ENCODE measurements at places on chromosomes 1 and 21.

DNA sequence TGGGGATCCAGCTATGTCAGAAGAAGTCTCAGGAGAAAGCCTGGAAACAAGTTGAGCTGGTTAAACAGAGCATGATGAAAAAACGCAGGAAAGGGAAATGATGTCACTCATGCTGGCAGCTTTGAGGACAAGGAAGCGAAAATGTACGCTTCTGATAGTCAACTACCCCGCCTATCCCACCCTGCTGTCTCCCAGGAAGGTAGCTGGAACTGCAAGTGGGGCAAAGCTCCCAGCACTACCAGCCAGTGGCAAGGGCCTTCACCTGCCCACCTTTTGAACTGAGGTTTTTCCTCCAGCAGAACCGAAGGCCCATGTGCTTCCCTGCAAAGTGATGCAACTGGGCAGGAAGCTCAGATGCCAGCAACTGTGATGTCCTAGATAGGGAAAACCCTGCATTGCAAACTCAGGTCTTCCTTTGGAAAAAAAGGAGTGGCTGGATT is 6.3 kb upstream of the IL20 start:
- DNase-seq, result no peak

GRCh38 chr1:220294846-220295301 is 22.6 kb upstream of the RAB3GAP2 start:
- no peak for DNase-seq

GRCh38 chr1:162128693-162129356 is 59.3 kb downstream of the NOS1AP start:
- DNase-seq, result no peak

GRCh38 chr1:111879081-111879480 is 110.4 kb downstream of the KCND3 start:
- no peak for DNase-seq

- DNase-seq, result no peak
Measured at GRCh38 chr1:13643017-13643416, 57.0 kb upstream of the PRDM2 start.

DNA sequence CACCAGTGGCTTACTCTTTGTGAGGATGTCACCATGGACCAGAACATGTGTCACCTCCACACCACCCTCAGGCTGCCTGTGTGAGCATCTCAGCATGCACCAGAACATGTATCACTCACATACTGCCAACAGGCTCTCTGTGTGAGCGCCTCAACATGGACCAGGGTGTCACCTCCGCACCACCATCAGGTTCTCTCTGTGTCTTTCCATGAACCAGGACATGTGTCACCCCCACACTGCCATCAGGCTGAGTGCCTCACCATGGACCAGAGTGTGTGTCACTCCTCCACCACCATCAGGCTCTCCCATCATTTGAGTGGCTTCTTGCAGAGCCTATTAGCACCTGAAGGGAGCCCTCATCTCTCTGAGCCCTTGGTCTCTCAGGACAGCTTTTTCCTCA is 125.2 kb downstream of the ZNF648 start:
- no peak for DNase-seq

GRCh38 chr1:31725777-31726535 is 22.1 kb upstream of the COL16A1 start:
- no peak for DNase-seq

- no peak for DNase-seq
Measured at GRCh38 chr1:85322655-85323054, 46.2 kb upstream of the BCL10 start.

All from 8988T (cell line).